ENCODE measurements at places on chromosomes 5 and 9. TPM values are rescaled to one million over a fixed set of nuclear protein-coding genes. Genes with fewer than 3 reads are reported as not detected.

Gene ZBED3
- total RNA-seq: 0.90 TPM

Gene TMEM252
- not detected for total RNA-seq

Gene BTNL8
- not detected for total RNA-seq

Gene MLANA
- total RNA-seq: not detected

Gene PTPN3
- 2.8 TPM for total RNA-seq

Gene SERF1B
- total RNA-seq: 38.2 TPM

Gene CARTPT
- not detected for total RNA-seq

Gene IRX2
- not detected for total RNA-seq

Gene ADGRD2
- total RNA-seq: not detected

Gene GCNT4
- total RNA-seq: 0.56 TPM

Gene SYK
- not detected for total RNA-seq

Gene SPATA31D4
- not detected for total RNA-seq

Gene KLF9
- total RNA-seq: 14.4 TPM

Gene CER1
- total RNA-seq: not detected

Gene BARHL1
- not detected for total RNA-seq

Gene AGXT2
- not detected for total RNA-seq

Gene COL27A1
- total RNA-seq: 7.3 TPM

Gene CCDC183
- 1.1 TPM for total RNA-seq

Gene WNT8A
- total RNA-seq: not detected

Gene ALDH1A1
- total RNA-seq: 118 TPM

Gene ROPN1L
- 0.45 TPM for total RNA-seq

Gene LPAR1
- 3.3 TPM for total RNA-seq

Gene OR2K2
- not detected for total RNA-seq

Gene PCAT7
- total RNA-seq: not detected

Gene HMCN2
- under 0.01 TPM for total RNA-seq

Gene TSSK1B
- 0.09 TPM for total RNA-seq

Gene DDX4
- not detected for total RNA-seq

Gene OGN
- total RNA-seq: under 0.01 TPM

Gene C7
- 0.09 TPM for total RNA-seq

Gene DOCK2
- 0.75 TPM for total RNA-seq

Gene AJM1
- total RNA-seq: 0.45 TPM

Gene FGF1
- 0.09 TPM for total RNA-seq

Gene PARP8
- 0.27 TPM for total RNA-seq

Gene MYOZ3
- 0.94 TPM for total RNA-seq

Gene FREM1
- total RNA-seq: 0.18 TPM

Gene CAMK4
- total RNA-seq: 4.9 TPM

Gene GABRA1
- total RNA-seq: not detected

Gene BRD3
- total RNA-seq: 13.9 TPM

Gene DOLK
- 23.4 TPM for total RNA-seq

Gene C1QTNF2
- total RNA-seq: 0.09 TPM

Gene CDX1
- total RNA-seq: not detected

Gene CLIC3
- total RNA-seq: 0.90 TPM

Gene PCDHA1
- not detected for total RNA-seq

Gene SPINK7
- total RNA-seq: not detected

Data from endothelial cell of coronary artery (primary cell).